Stimulated activated CD4-positive, alpha-beta T cell treated with anti-CD3 and anti-CD28 coated beads, Interleukin-12 subunit alpha, Interleukin-12 subunit beta, amount 100 ng/mL, for 24 hours (primary cell): ENCODE measurements at places on chromosomes 6 and 20.

- no peak for DNase-seq
These were observed 14.1 kb upstream of the ZSCAN12 start for GRCh38 chr6:28413681-28414080.

- DNase-seq, result no peak
These were observed 472 bp upstream of the PAQR8 start for GRCh38 chr6:52361414-52361944.

- peak; percentile 40 for DNase-seq
These were observed 917 bp upstream of the TEAD3 start for GRCh38 chr6:35497571-35498421.

- no peak for DNase-seq
These were observed 169.8 kb downstream of the SAMD5 start for GRCh38 chr6:147678253-147678652.

DNA sequence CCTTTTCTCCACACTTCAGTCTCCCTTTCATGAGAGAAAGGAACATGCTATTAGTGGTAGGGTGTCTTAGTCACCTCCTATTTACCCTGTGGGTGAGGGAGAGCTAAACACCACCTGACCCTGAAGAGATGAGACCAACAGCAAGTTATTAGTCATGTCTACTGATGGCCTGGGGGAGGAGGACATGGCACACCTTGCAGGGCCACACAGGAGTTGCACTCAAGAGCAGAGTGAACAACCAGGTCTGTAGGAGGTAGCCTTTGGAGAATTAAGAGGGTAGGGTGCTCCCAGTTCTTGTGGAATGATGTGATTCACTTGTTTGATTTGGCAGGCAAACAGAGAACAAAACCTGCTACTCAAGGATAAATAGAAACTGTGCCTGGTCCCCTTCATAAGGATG lies 82.7 kb upstream of the FABP7 start:
- DNase-seq, result no peak

- DNase-seq, result no peak
These were observed 918.0 kb downstream of the TFAP2A start for GRCh38 chr6:9496837-9497236.

DNA sequence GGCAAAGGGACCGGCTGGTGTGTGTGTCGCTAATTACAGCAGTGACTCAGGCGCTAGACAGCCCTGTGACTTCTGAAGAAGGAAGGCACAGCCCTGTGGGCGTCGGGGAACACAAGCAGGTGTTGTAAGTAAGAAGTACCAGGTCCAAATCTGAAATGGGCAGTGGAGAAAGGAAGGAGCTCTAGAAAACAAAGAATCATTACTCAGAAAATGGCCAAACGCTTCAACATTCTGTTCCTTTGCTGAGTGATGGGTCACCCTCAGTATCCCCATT lies 106.8 kb downstream of the PXDC1 start:
- no peak for DNase-seq

GRCh38 chr6:37285861-37286311 lies 27.9 kb upstream of the TMEM217 start:
- DNase-seq, result no peak

DNA sequence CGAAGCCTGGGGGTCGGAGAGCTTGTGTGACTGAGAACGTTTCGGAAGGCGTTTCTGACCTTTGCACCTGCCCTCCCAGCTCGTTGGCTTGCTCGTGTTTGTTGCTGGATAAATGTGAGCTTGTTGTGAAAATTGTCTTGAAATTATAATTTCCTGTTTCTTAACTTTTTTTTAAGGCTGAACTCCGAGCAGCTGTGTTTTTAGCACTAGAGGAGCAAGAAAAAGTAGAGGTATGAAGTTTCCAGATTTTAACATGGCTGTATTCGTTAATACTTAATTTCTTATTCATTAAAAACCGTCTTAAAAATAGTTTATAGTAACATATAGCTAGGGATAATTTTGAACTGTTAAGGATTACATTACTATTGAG lies 672 bp downstream of the CEP43 start:
- DNase-seq, result no peak

GRCh38 chr6:38320358-38320757 lies 319.4 kb downstream of the BTBD9 start:
- no peak for DNase-seq

DNA sequence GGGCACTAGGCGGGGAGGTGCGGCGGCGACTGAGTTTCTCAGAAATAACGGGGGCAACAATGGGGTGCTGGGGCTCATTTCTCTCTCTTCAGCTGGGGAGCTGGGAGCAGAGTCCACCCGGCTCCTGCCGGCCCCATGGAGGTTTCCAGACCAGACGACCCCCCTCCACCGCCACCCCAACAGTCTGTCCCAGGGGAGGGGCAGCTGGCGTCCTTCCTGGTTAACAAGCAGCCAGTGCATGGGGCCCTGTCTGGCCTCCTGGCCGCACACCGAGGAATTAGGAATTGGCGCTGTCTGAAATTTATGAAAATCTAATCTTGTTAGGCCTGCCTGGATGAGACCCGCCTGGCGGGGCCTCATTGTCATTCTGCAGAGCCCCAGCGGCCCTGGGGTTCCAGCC lies 42.4 kb downstream of the PMEPA1 start:
- no peak for DNase-seq

DNA sequence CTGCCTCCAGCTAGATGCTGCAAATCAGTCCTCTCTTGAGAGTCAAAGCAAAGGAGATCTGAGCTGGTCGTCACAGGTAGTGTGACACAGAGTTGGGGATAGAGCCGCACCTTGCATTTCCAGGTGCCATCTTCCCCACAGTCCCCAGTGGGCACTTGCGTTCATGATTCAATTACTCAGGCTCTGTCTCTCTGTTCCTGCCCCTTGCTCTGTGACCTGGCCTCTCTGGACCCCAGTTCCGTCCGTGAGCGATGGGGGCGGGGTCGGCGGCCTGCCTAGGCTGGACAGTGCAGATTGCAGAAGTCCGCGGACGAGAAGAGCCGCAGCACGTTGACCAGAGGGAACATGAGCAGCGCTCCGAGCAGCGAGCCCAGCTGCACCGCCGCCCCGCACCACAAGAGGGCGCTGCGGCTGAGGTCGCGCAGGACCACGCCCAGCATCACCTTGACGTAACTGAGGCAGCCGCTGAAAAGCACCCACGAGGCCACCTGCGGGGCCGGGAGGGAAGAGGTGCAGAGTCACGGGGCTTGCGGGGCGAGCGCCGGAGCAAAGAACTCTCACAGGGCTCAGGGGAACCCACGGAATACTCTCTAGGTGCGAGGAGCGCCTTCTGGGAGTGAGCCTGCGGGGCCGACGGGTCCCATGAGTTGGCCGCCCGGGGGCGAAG lies 7.4 kb downstream of the SLC52A3 start:
- DNase-seq, result no peak

DNA sequence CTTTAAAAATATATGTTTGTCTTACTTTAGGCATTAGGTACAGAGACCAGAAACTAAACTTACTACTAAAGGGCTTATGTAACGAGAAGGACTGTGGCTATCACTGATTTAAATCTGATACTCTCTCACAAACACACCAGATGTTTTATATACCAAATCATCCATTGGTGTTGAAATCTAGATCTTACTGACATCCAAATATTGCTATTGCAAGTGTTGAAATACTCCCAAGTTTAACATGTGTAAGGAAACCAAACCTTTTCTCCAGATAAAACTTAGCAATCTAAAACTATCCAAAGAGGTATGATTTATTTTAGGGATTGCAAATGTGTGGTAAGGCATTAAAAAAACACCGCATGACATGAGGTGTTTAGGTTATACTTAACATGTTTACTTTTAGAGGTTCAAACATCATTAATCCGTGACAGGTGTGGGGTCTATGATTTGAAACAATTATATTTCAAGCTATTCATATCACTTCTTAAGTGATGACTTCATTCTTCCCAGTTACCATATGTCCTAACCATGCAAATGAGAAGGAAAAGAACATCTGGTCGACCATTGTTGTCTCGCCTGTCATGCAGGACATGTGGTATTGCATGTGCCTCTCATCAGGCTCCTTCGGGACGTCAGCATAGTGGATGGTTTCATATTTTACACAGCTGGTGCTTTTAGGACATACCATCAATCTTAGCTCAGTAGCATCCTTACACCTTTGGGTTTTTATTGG lies 168.3 kb upstream of the SPACA1 start:
- no peak for DNase-seq

DNA sequence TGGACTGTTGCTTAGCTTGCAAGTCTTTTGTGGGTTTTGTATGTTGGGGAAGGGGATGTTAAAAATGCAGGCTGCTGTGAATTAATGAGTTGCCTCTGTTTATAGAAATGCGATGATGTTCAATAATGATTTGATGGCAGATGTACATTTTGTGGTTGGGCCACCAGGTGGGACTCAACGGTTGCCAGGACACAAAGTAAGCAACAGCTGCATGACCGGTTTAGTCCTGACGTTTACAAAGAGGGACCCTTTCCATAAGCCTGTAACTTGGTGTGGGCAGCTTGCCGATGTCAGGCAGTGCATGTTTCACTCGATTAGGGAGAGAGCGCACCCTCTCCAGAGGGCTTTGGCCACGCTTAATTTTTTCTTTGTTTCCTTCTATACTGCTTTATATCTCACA lies 1.3 kb downstream of the BTBD3 start:
- DNase-seq, result no peak

- DNase-seq, result no peak
These were observed 53.5 kb upstream of the DEK start for GRCh38 chr6:18317850-18318249.

DNA sequence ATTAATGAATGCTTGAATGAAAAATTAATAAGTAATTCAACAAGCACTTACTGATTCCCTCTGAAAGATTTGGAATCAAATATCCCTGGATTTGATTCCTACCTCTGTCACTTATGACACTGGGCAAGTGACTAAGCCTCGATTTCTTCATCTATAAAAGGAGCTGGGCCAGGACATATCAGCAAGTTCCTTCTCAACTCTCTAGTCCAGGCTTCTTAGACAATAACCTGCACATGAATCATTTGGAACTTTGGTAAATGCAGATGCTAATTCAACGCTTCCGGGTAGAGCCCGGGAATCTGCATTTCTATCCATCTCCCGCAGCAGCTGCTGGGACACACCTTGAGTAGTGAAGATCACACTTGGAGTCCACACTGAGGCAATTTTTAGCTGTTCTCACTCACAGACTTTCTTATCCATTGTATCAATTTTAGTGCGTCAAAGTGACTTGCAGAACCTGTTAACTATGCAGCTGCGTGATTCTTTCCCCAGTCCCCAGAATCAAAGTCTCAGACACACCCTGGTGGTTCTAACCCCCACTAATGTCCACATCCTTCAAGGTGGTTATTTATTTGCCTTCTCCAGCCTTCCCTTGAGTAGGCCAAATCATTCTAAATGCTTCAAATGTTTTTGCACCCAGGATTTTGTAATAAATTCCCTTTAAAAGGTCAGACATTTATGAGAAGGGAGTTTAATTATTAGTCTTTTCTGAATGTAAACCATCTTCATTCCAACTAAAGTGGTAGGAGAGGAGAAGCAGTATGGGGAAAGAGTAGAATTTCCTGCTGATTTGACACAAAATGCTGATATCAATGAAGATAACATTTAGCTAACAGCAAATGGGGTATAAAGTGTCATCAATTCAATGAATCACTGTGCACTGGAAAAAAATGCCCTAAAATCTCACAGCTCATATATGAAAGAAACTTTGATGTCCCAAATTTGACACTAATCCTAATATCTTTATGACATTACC lies 26.0 kb upstream of the CCND3 start:
- no peak for DNase-seq

GRCh38 chr6:12173181-12173580 lies 117.0 kb upstream of the EDN1 start:
- DNase-seq, result no peak

GRCh38 chr6:90846824-90847223 lies 260.0 kb upstream of the MAP3K7 start:
- DNase-seq, result no peak

DNA sequence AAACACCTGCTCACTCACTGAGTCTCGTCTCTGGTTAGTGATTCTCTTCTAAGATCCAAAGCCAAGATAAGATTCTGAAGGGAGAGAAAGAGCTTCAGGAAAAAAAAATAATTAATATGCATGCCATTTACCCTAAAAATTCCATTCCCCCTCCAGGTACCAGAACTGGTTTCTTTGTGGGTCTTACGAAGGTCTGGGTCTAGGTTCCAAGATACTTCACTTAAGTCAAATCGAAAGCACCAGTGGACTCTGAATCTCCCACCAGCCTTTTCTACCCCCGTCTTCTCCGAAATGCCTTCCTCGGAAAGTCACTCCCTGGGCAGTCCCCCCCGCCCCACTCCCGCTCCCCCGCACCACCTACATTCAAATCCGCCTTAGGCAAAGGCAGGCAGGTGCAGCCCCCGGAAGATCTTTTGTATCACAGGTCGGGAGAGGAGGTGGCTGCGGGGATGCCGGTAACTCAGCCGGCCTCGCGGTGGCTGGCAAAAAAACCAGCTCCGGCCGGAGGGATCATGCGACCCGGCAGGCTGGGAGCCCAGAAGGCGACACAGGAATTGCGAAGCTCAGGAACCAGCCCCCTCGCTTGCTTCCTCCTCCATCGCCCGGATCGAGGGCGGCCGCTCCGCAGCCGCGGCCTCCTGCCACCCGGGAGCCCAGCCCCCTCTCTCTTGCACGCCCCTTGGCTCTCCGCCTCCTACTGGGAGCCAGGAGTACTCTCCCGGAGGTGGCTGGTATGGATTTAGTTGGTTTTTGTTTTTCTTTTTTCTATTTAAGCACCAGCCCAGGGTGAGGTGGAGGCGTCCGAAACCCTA lies at the start of gene BCL2L1:
Gene BCL2L1, minus strand, starts transcription at position 612 of the 812 bp plus-strand sequence. CDS start 650 bp downstream, outside the sequence.
- peak; percentile 81 for DNase-seq

GRCh38 chr6:85473748-85474147 lies 23.9 kb downstream of the NT5E start:
- no peak for DNase-seq

DNA sequence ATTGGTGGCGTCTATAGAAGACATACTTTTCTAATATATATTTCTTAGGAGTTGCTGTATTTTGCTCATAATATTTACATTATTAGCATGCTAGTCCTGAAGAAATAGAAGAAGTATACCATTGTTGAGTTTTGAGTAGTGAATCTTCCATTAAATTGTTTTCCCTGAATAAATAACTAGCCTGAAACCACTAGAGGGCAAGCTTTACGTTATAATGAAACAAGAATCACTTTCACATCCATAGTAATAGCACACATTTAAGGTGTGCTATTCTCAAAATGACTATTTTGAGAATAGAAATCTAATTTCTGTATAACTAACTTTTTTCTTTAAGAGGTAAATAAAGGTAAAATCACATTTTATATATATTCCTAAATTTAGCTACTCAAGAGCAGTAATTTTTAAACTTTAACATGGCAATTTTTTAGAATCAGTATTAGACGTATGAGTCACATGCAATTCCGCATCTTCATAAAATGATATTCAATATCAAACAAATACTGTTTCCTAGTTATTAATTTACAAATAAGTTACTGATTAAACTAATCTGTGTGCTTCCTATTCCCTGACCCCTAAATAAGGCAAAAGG lies 213.2 kb upstream of the MANEA start:
- DNase-seq, result no peak
